ENCODE measurements at places on chromosomes 5 and 9.

- no peak for DNase-seq
Observed at GRCh38 chr5:2817031-2817603, 65.6 kb upstream of the IRX2 start.

DNA sequence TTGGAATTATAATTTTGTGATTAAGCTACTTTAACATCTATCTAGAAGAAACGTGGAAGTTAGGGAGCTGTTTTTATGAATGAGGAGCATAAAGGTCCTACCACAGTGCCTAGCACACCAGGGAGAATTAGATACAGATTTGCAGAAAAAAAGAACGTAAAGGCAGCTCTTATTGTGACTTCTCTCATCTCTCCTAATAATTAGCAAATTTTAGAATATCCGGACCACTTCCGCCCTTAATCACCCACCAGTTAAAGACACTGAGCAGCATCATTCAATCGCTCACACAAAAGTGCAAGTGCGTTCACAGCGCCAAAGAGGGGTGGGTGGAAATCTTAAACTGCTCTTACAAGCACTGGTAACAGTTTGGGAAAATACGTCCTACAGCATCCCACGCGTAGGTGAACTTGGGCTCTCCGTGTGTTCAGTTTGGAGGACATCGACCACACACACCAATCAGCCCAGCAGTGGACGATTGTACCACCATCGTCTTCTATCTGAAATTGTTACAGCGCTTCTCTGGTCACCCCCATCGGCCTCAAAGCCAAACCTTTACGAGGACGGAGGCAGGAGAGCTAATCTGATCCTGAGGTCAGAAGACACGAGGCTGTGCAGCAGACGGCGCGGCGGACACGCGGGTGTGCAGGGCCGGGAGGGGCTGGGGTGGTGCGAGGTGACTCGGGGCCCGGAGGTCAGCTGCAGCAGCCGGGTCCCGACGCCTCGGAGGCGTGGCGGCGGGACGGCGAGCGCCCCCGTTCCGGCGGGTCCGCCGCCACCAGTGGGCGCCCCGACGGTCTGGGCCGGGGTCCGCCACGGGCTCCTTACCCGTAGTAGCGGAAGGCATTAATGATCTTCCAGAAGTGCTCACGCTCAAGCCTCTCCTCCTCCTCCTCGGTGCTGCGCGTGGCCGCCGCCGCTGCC lies 646 bp downstream of the CARNMT1 start:
- DNase-seq, result peak; percentile 9

DNA sequence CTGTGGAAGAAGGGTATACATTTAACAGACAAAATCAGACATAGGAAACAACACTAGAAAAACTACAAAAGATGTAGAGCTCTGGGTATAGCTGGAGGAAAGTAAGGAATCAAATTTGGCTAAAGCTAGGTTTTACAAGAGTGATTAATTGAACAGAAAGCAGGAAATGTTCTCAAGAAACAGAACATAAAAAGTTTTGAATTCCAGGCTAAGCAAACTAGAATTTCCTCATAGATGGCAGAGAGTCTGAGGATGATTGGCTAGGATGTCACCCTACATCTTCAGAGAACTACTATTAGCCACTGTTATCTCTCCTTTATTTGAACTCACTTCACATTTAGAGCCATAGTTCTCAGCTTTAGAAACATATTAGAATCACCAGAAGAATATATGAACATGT lies 502.1 kb upstream of the PAPPA start:
- no peak for DNase-seq

DNA sequence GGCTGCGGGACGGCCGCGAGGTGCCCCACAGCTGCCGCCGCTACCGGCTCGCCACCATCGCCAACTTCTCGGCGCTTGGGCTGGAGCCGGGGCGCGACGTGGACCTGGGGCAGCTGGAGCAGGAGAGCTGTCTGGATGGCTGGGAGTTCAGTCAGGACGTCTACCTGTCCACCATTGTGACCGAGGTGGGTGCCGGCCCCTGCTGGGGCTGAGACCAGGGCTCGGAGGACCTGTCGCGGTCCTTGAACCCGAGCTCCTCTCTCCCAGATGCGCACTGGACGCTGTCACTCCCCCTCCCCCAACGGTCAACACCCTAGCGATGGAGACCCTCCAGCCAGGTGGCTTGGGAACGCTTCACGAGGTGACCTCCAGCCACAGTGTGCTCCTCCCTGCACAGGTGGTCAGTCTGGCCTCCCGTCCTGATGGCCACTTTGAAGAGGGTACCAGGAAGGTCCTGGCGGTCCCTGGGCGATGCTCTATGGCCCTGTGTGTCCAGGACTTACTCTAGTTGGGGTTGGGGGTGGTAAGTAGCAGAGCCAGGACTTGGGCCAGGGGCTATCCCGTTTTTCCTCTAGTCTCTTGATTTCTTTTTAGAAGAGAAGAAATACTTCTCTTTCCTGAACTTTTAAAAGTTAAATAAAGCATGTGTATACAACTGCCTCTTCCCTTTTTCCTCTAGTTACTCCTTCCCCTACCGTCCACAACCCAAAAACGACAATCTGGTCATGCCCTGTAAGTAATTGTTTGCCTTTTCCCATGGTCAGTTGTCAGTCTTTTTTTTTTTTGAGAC lies 866 bp downstream of the SLC22A5 start:
- DNase-seq, result no peak
